Left ventricle myocardium inferior (tissue), 1 donor: ENCODE measurements at places on chromosomes 3 and 15. TPM values are rescaled to one million over a fixed set of nuclear protein-coding genes. Genes with fewer than 3 reads are reported as not detected.

DNA sequence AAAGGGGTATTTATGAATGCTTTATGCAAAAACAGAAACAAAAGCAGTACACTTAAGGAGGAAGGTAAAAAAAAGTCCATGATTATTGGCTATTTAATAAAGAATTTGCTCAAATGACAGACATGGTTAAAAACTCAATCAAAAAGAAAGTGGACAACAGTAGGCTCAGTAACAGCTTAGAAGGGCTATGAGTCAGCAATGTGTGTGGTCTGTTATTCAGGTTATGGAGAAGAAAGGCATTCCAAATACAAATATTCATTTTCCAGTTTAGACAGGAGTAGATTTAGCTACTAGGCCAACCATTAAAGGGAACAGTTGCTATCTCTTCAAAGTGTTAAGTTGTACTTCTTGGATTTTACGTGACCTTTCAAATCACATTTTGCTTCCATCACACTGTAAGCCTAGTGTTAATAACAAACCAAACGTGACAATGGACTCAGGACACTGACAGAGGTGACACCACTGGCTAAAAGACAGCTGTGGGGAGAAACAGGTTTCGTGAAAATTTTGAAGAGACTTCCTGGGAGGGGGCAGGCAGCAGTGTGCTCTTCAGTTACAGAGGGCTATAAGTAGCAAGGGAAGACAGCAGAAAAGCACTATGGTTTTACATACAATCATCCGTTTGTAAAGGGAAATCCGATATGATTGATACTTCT lies 41.7 kb upstream of the MYO5C start:
- H3K4me1 ChIP-seq: peaks cover 17% of the 10 kb centered on the region
- H3K27me3 ChIP-seq: no peaks in the 10 kb centered on the region
- H3K36me3 ChIP-seq: peaks cover 9% of the 10 kb centered on the region
- DNase-seq: no peak
- H3K27ac ChIP-seq: peak overlapping the region; percentile 48
- no peak overlapping the region for H3K4me3 ChIP-seq

DNA sequence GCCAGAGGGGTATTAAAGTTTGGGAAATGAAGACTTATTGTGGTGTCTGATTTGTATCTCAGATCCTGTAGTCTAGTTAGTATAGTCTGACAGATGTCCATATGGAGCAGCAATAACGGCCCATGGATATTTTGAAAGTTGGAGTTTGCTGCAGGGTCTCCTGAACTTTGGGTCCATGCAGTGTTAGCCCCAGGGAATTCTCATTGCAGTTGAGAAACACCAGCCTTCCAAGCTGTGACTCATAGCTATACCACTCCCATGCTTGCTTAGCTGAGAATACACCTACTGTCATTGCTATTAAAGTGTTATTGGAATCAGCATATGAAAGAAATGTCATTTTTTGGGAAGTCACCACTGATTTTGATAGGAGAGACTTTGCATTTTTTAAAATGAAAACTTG lies 29.2 kb downstream of the TMOD2 start:
- peaks cover 41% of the 10 kb centered on the region for H3K36me3 ChIP-seq
- no peak overlapping the region for H3K4me3 ChIP-seq
- no peak overlapping the region for H3K27ac ChIP-seq
- no peaks in the 10 kb centered on the region for H3K27me3 ChIP-seq
- no peak for DNase-seq

DNA sequence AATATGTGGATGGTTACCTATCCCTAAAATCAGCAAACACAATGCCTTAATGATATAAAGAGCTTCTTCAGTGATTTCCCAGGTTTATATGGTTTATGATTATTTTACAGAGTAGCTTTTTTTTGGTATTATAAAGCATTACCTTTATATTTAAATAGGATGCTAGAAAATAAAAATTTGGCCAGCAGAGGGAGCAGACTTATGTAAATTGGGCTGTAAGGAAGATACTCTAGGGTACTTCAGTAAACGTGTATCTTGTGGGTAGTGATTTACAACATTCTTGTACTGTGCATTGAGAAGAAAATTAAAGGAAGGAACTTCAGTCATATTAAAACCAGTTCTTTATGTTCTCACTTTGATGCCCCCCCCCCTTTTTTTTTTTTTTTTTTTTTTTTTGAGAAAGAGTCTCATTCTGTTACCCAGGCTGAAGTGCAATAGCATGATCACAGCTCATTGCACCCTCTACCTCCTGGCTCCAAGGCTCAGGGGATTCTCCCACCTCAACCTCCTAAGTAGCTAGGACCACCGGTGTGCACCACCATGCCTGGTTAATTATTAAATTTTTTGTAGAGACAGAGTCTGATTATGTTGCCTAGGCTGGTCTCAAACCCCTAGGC lies 167.9 kb downstream of the BBX start:
- no peaks in the 10 kb centered on the region for H3K27me3 ChIP-seq
- H3K4me1 ChIP-seq: peaks cover 10% of the 10 kb centered on the region
- no peaks in the 10 kb centered on the region for H3K36me3 ChIP-seq
- no peak overlapping the region for H3K27ac ChIP-seq
- DNase-seq: no peak
- no peak overlapping the region for H3K4me3 ChIP-seq

Gene CRTAP
- total RNA-seq: 95.1 TPM

Gene SKOR1
- total RNA-seq: 0.22 TPM
